ENCODE measurements at places on chromosomes 16 and 17. TPM values are rescaled to one million over a fixed set of nuclear protein-coding genes. Genes with fewer than 3 reads are reported as not detected.

GRCh38 chr16:995087-995486 lies 13.5 kb downstream of the SOX8 start:
- H3K27me3 ChIP-seq = no peaks in the 10 kb centered on the region
- no peak for DNase-seq
- H3K27ac ChIP-seq = no peak overlapping the region
- no peaks in the 10 kb centered on the region for H3K4me1 ChIP-seq

- no peaks in the 10 kb centered on the region for H3K4me1 ChIP-seq
- H3K4me3 ChIP-seq = no peak overlapping the region
- no peaks in the 10 kb centered on the region for H3K27me3 ChIP-seq
Measured at GRCh38 chr16:56199164-56199563, 7.9 kb downstream of the GNAO1 start.

- peaks cover 3% of the 10 kb centered on the region for H3K4me1 ChIP-seq
- no peaks in the 10 kb centered on the region for H3K36me3 ChIP-seq
- no peaks in the 10 kb centered on the region for H3K27me3 ChIP-seq
- H3K27ac ChIP-seq = no peak overlapping the region
- DNase-seq = no peak
Measured at GRCh38 chr17:57665128-57665527, 80.0 kb downstream of the CCDC182 start.

DNA sequence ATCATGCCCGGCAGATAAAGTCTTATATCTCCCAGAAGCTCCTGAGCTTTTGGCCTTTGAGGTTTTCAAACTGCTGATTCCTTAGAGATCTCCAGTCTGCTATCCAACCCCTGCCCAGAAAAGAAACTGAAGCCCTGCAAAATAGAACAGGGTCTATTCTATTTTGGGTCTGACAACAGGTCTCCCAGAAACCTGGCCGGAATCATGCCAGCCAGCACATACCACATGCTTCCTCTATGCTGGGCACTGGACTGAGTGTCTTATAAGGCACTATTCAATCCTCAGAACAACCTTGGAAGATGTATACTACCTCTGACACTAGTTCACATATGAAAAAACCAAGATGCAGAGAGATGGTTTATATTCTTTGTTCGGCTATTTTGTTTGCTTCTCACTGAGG lies 21.3 kb upstream of the GFOD2 start:
- DNase-seq = no peak
- no peak overlapping the region for H3K27ac ChIP-seq
- H3K4me1 ChIP-seq = no peaks in the 10 kb centered on the region
- no peaks in the 10 kb centered on the region for H3K36me3 ChIP-seq

GRCh38 chr17:19686400-19687090 lies 29.8 kb downstream of the SLC47A2 start:
- no peaks in the 10 kb centered on the region for H3K4me1 ChIP-seq
- H3K27ac ChIP-seq = no peak overlapping the region
- no peak overlapping the region for H3K4me3 ChIP-seq
- H3K27me3 ChIP-seq = no peaks in the 10 kb centered on the region

TRPV3 gene
- total RNA-seq = 0.88 TPM

NF1 gene
- total RNA-seq = 40.9 TPM
